Cardiac muscle cell (in vitro differentiated cells and primary cell): ENCODE measurements at places on chromosomes 16 and 17.

- no peak for DNase-seq
Observed at GRCh38 chr17:57011491-57012015, 33.6 kb downstream of the SCPEP1 start.

GRCh38 chr17:35257208-35257659 lies 14.4 kb downstream of the SLFN5 start:
- peak; percentile 56 for DNase-seq

DNA sequence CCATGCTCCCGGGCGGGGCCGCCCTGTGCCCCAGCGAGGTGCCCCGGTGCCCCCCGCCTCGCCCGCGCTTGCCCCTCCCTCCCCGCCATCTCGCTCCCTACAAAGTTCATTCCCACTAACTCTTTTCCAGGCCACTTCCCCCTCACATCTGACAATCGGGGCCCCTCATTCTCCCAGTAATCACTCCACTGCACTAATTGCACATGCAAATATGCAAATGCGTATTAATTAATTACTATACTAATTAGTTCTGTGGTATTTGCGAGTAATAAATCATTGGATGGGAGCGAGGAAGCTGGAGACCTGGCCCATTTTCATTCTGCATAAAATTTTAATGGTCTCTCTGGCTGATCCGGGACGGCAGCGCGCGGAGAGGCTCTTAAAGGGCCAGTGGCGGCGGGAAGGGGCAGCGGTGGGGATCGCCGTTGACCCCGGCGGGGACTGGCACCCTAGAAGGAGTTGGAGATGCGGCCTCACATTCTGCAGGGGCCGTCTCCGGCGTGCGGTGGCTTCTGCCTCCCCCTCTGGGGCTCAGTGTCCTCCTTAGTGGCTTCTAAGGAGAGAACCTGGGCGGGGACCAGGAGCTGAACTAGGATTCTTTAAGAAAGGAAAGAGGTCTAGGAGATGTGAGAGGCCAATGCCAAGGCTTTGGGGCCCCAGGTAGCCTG lies 8.4 kb upstream of the PPP1R1B start:
- DNase-seq: no peak

DNA sequence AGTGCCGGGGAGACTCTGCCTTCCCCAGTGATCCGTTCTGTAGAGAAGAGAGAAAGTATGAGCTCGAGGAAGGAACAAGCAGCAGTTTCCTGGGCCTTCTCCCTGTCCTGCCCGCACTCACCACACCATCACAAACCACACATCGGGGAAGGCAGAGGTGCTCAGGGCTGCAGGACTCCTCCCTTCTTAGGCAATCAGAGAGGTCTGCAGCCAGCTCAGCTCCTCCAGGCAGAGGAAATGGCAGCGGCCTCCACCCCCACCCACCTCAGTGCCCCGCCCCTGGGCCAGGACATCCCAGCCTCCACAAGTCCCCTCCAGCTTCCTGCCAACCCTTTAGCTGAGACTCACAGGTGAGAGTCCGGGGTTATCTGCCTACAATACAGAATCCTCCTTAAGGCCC lies 2.0 kb downstream of the ZNF319 start:
- peak; percentile 56 for DNase-seq

- DNase-seq: no peak
Observed at GRCh38 chr16:29663807-29664090, 702 bp downstream of the SPN start.

- no peak for DNase-seq
Observed at GRCh38 chr16:49600976-49601375, 227.4 kb downstream of the C16orf78 start.

GRCh38 chr17:50559674-50560184 lies 786 bp upstream of the CACNA1G start:
- DNase-seq: peak; percentile 69

GRCh38 chr16:25063102-25063501 lies 47.9 kb upstream of the ARHGAP17 start:
- DNase-seq: no peak

DNA sequence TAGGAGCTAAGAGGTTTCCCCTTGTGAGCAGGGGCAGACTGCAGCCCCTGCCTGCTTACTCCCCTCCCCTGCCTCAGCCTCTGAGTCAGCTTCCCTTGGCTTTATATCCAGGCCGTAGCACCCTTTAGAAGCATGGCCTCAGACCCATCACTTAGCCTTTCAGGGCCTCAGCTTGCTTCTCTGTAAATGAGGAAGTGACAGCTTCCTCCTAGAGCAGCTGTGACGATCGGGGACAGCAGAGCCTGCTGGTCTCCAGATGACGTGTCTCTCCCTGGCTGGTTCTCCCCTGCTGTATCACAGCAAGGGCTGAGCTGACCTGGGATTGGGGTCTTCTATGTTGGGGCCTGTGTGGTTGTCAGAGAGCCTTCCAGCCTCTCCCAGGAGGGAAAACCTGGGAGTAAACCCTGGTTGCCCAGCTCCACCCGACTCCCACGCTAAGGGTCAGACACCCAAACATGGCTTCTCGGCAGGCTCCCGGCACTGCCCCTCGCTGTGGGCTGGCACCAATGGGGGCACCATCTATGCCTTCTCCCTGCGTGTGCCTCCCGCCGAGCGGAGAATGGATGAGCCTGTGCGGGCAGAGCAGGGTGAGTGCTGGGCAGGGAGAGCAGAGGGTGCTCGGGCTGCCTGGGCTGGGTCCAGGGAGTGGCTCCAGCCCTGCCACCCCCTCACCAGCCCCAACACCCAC lies 16.3 kb upstream of the MYO15B start:
- peak; percentile 21 for DNase-seq

- no peak for DNase-seq
Observed at GRCh38 chr17:64788286-64789060, 126.4 kb upstream of the SMURF2 start.

GRCh38 chr17:74203439-74204240 lies at the start of gene RPL38:
RPL38 (plus strand) TSS chr17:74203678; CDS start chr17:74203956, 278 bp downstream.
- peak; percentile 98 for DNase-seq

- DNase-seq: no peak
Observed at GRCh38 chr17:31687505-31688126, 171.4 kb downstream of the COPRS start.

DNA sequence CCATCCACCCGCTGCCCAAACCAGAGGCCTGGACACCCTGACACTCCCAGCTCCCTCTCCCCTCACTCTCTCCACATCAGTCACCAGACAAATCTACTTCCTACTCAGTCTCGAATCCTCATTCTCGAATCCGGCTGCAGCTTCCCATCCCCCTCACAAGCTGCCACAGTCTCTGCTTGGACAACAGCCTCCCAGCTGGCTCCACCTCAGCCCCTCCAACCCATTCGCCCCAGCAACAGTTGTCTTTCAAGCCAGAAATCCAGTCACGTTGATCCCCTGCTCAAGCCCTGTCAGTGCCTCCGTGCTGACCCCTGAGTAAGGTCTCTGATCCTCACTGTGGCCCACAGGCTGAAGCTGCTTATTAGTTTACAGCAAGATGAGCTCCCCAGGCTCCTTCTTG lies 44.2 kb upstream of the MTSS2 start:
- no peak for DNase-seq

DNA sequence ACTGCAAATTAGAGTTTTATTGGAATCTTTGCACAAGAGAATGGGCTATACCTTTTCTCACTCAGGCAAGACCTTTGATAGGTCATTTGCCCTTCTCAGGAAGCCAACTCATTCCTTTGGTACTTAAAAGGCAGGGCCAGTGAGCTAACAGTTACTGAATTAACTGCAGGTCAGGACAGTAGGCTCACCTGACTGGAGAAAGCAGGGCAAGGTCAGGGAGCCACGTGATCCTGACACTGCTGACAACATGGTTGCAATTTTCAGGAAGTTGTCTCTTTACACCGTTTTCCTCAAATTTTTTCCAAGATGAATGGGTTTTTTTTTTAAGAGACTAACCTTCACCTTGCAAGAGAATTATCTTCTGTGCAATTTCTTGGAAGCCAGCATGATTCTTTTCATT lies 21.1 kb downstream of the CPSF4L start:
- no peak for DNase-seq

DNA sequence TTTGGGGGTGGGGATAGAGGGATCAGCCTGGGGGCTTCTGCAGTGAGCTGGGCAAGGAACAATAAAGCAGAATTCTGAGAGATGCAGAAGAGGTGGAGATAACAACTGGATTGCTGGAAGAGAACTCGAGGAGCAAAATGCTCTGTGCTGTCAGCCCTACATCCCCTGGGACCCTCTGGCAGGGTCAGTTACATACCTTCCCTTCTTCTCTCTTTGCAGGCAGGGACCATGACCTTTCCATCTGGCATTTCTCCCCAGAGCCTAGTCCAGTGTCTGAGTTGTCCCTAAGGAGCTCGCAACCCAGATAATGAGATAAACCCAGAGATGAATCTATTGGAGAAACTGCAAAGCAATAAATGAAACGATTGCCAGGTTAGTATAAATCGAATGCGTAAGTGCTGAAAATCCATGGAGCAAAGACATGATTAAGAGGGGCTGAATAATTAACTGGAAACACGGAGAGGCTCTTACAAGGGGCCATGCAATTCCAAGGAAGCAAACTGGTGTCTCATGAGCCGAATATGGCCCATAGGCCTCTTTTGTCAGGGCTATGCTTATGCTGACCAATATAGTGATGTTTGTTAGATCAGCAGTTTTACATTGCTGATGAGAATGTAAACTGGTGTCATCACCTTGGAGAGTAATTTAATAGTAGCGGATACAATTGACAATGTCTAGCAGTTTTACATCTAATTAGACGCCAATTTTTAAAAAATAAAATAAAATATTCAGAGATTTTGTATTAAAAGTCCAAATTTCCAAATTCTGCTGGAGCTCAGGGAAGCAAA lies 129.4 kb upstream of the IRX5 start:
- DNase-seq: no peak

- no peak for DNase-seq
Observed at GRCh38 chr17:51238255-51238887, 21.5 kb downstream of the MBTD1 start.

DNA sequence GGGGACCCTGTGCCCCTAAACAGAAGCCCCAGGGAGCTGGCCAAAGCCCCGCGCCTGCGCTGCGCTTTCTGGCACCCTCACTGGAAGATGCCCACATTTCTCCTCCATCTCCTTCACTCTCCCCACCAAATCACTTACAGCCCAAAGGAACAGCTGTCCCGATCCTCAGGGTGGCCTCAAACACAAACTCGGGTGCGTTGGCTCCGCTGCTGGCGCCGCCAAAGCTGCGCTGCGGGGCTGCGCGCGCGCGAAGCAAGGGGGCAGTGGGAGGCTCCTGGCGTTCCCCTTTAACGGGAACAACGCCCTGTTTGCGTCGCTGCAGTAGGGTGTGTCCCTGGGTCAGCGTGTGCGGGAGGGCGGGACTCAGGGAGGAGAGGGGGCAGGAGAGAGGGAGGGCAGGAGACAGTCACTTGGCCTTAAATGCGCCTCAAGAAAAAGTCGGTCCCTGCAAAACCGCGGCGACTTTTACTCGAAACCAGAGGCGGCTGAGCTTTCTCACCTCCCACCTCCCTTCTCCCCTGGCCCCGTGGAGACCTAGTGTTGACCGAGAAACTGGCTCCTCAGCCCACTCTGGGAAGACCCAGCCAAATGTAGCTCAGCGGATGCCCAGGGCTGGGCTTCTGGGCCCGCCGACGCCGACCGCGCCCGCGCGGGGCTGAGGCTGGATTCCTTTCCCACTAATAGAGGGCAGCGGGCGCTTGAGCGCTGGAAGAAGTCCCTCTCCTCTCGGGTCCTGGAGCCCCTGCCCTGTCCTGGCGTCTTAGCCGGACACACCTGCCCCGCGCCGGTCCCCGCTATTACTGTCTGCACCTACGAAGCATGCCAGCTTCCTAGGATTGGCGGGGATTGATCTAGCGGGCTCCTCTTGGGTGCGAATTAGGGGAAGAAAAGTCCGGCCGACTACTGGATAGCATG lies 2.6 kb downstream of the PMP22 start:
- peak; percentile 89 for DNase-seq

- DNase-seq: peak; percentile 61
Observed at GRCh38 chr17:38879878-38880665, 10.2 kb downstream of the LASP1 start.

DNA sequence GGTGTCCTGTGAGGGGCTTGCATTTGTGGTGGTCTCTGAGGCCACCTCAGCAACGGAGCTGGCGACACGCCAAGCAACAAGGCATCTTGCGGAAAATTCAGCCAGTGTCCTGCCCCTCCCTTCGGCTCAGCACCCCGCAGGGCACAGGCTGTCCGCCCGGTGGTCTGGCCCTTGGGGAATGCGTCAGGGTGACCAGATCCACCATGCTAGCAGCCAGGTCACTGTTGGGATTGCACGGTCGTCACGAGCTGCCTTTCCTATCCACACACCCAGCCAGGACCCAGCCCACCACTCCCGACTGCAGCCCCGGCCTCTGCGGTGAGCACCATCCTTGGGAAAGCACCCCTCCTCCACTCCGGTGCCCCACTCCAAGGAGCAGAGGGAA lies 221.2 kb downstream of the NTN1 start:
- no peak for DNase-seq

- peak; percentile 89 for DNase-seq
Observed at GRCh38 chr17:35713069-35713728, 18.2 kb upstream of the RASL10B start.

GRCh38 chr17:58452738-58453137 lies 35.4 kb upstream of the RNF43 start:
- peak; percentile 6 for DNase-seq

DNA sequence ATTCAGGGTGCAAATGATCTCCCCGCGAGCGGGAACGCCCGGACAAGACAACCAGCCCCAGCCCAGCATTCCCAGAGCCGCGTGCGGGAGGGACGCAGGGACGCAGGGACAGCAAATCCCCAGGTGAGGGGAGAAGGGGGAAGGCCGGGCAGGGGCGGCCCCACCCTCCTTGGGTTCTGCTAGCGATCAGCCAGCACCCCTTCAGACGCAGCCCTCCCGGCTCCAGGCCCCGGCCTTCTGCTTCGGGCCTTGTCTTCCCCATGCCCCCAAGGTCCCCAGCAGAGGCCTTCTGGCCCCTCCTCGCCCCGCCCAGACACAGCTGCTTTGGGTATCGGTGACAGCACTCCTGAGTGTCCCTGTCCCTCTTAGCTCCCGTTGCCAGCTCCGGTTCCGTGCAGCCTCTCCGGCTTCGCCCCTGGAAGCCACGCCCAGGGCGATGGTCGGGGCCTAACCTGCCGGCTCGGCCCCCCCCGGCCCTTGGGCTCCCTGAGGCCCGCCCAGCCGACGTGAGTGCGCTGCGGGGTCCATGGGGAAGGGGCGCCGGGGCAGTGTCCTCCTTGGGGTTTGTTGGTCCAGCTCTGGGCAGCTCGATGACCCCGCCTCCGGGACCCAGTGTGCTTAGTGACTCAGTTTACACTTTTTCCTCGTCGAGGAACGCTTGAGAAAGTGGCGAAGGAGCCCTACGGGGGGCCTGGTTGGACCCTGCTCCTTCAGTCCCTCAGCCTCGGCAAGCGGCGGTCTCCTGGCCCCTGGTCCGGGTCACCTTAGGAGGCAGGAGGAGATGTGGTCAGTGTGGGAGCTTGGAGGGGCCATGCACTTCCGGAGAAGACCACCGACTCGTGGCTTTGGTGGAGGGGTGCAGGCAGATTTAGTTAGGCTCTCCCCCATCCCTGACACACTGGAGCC lies 50.5 kb upstream of the AMZ2 start:
- no peak for DNase-seq

DNA sequence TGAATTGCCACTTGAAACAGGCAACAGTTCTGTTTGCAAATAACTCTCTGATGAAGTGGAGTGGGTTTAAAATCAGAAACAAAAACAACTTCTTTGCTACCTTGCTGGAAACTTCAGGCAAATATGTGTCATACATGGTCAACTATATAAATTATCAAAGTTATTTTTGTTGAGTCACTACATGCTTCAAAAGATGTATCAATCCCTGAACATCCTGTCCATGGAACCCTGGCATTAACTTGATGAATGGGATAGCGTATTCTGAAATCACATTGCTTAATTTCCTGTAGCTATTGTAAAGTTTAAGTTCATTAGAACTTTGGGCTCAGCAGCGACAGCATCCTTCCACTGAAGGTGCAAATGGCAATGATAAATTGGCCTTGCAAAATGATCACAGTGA lies 213.6 kb upstream of the MAF start:
- DNase-seq: no peak

- DNase-seq: no peak
Observed at GRCh38 chr17:13550291-13550690, 51.4 kb downstream of the HS3ST3A1 start.
